Uterus (tissue), 4 donors: ENCODE measurements at places on chromosomes 6 and 20.

DNA sequence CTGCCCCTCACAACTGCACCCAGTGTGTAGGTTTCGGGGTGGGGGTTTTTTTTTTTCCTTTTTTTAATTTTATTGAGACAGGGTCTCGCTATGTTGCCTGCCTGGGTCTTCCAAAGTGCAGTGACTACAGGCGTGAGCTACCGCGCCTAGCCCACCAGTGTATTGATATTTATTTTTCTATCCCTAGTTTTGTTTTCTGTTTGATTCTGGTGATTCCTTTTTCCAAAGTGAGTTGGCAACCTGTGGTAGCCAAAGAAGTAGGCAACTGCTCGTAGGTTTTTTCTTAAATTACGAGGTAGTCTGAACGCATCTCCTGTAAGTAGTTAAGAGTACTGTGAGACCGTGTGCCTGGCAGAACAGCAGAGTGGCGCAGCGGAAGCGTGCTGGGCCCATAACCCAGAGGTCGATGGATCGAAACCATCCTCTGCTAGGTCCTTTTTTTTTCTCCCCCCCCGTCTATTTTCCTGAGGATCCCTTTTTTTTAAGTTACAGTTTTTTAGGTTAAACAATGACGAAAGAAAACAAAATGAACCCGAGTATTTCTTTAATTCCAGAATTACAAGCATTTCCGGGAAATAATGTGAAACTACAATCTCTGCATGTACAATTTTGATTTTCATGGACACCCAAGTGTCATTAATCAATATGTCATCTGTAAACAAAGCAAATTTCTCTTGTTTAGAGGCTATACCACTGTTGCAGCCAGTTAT is 78.7 kb upstream of the BTN3A2 start:
- H3K36me3 ChIP-seq: no peaks in the 10 kb centered on the region
- peak; percentile 76 for DNase-seq
- peak overlapping the region; percentile 94 for H3K27ac ChIP-seq
- no peaks in the 10 kb centered on the region for H3K27me3 ChIP-seq
- H3K4me3 ChIP-seq: peak overlapping the region; percentile 89
- H3K4me1 ChIP-seq: no peaks in the 10 kb centered on the region

GRCh38 chr6:157200611-157201010 is 122.7 kb downstream of the TMEM242 start:
- no peak overlapping the region for H3K27ac ChIP-seq
- no peaks in the 10 kb centered on the region for H3K36me3 ChIP-seq
- no peaks in the 10 kb centered on the region for H3K4me1 ChIP-seq
- H3K4me3 ChIP-seq: no peak overlapping the region
- no peaks in the 10 kb centered on the region for H3K27me3 ChIP-seq

DNA sequence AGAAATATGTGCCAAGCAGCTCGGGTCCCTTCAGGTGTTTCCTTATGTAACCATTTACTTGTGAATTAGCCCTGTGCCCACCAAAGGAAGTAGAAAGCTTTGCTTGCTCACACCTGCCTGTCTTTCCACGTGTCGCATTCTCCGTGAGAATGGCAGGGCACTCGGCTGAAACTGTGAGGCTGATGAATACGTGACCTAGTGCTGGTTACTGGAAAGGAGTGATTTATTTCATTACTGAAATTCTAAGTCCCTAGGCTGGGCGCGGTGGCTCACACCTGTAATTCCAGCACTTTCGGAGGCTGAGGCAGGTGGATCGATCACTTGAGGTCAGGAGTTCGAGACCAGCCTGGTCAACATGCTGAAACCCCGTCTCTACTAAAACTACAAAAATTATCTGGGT is 45.9 kb upstream of the TULP1 start:
- no peak overlapping the region for H3K27ac ChIP-seq
- H3K4me3 ChIP-seq: no peak overlapping the region
- no peaks in the 10 kb centered on the region for H3K27me3 ChIP-seq
- H3K36me3 ChIP-seq: no peaks in the 10 kb centered on the region
- no peak for DNase-seq

DNA sequence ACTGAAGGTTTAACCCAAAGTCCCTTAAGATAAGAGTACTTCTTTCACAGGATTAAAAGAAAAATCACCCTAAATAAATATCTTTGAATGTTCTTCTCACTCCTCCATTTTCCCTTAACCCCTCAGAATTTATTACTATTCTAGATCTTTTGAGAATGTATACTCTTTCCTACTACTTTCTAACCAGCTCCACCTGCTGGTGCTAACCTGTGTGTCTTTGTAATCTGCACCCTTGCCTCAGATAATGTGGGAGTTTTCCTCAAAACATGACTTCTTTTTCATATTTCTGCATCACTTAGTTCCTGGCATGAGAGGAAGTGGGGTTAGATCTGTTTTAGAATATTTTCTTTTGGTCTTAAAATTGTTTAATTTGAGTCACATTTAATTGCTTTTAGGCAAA is 394.2 kb downstream of the BMP2 start:
- H3K27me3 ChIP-seq: no peaks in the 10 kb centered on the region
- no peaks in the 10 kb centered on the region for H3K4me1 ChIP-seq
- DNase-seq: no peak
- H3K27ac ChIP-seq: no peak overlapping the region
- H3K4me3 ChIP-seq: no peak overlapping the region
- H3K36me3 ChIP-seq: no peaks in the 10 kb centered on the region

DNA sequence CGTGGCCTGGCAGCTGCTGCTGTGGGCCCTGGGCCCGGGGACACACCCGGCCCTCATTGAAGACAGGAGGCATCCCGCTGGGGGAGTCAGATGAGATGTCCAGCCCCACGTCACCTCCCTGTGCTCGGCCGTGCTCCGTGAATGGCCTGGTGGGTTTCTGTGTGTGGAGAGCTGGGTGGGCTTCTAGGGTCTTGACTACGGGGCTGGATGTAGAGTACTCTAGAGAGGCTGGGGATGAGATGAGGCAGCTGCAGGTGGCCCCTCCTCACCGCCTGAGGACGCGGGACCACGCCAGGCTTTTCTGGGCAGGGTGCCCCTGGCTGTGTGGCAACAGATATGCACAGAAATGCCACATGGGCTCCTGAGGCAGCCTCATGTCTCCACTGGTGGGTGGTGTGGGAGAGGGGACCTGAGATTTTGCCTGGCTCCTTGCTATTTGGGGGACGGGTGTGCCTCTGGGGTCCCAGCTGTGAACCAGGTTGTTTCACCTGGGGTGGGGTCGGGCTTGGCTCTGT is 8.4 kb upstream of the BHLHE23 start:
- H3K4me1 ChIP-seq: no peaks in the 10 kb centered on the region
- H3K4me3 ChIP-seq: no peak overlapping the region
- DNase-seq: no peak
- H3K27ac ChIP-seq: no peak overlapping the region
- H3K27me3 ChIP-seq: peaks cover 3% of the 10 kb centered on the region
- H3K36me3 ChIP-seq: no peaks in the 10 kb centered on the region

GRCh38 chr6:158977382-158977781 is 22.6 kb downstream of the RSPH3 start:
- no peaks in the 10 kb centered on the region for H3K27me3 ChIP-seq
- H3K36me3 ChIP-seq: no peaks in the 10 kb centered on the region
- no peaks in the 10 kb centered on the region for H3K4me1 ChIP-seq
- DNase-seq: no peak
- H3K27ac ChIP-seq: no peak overlapping the region

GRCh38 chr20:49310705-49311104 is 32.8 kb upstream of the ZNFX1 start:
- H3K4me1 ChIP-seq: no peaks in the 10 kb centered on the region
- H3K4me3 ChIP-seq: no peak overlapping the region
- H3K36me3 ChIP-seq: no peaks in the 10 kb centered on the region
- DNase-seq: no peak

GRCh38 chr6:38154731-38155130 is 335.2 kb downstream of the ZFAND3 start:
- DNase-seq: no peak
- H3K4me1 ChIP-seq: no peaks in the 10 kb centered on the region
- no peaks in the 10 kb centered on the region for H3K27me3 ChIP-seq
- H3K36me3 ChIP-seq: no peaks in the 10 kb centered on the region

- no peaks in the 10 kb centered on the region for H3K36me3 ChIP-seq
- H3K27me3 ChIP-seq: no peaks in the 10 kb centered on the region
- peaks cover 5% of the 10 kb centered on the region for H3K4me1 ChIP-seq
- no peak for DNase-seq
- peak overlapping the region; percentile 89 for H3K27ac ChIP-seq
- H3K4me3 ChIP-seq: peak overlapping the region; percentile 53
Measured at GRCh38 chr20:38164624-38165088, 414 bp downstream of the TGM2 start.

DNA sequence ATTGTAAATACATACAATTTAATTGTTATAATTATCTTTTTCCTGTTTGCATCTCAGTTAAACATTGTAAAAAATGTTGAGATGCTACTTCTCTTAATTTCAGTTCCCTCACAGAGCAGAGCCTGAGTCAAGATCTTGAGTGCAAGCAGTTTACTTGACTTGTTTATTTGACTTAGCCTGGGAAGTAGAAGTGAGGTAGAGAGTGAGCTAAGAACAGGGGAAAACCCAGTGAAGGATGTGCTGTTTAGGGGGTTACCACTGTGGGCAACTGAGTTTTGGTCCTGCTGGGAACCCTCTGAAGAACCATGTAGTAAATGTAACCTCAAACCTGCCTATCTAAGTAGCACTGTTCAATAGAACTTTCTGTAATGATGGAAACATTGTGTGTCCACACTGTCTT is 495.2 kb upstream of the FLRT3 start:
- no peak overlapping the region for H3K27ac ChIP-seq
- H3K36me3 ChIP-seq: no peaks in the 10 kb centered on the region
- no peaks in the 10 kb centered on the region for H3K27me3 ChIP-seq

- H3K4me3 ChIP-seq: no peak overlapping the region
- no peaks in the 10 kb centered on the region for H3K27me3 ChIP-seq
- no peak for DNase-seq
- no peaks in the 10 kb centered on the region for H3K4me1 ChIP-seq
- H3K27ac ChIP-seq: no peak overlapping the region
Measured at GRCh38 chr20:44033344-44033743, 118.7 kb downstream of the TOX2 start.

GRCh38 chr6:143964674-143965081 is 43.4 kb downstream of the PLAGL1 start:
- no peak overlapping the region for H3K4me3 ChIP-seq
- no peaks in the 10 kb centered on the region for H3K4me1 ChIP-seq
- DNase-seq: no peak
- H3K27ac ChIP-seq: no peak overlapping the region
